A549 treated with Hydrocortisone at 1 μM for 4 hours (cell line): ENCODE measurements at places on chromosomes 7 and 10. TPM values are rescaled to one million over a fixed set of nuclear protein-coding genes. Genes with fewer than 3 reads are reported as not detected.

FKBP6 gene
- not detected in 5 replicates for total RNA-seq

AKR1C4 gene
- total RNA-seq = 0.10 to 0.32 TPM (median 0.30 TPM) in 5 replicates

OPN4 gene
- total RNA-seq = not detected in 5 replicates

EPDR1 gene
- total RNA-seq = 67.6 to 80.1 TPM (median 76.8 TPM) in 5 replicates

UPK3BL1 gene
- 10.5 to 16.8 TPM (median 13.0 TPM) in 5 replicates for total RNA-seq

FOXI2 gene
- not detected in 5 replicates for total RNA-seq

TLX1 gene
- total RNA-seq = not detected in 5 replicates

GRID2IP gene
- total RNA-seq = 0.02 TPM in 1 of 5 replicates, not detected in the others

OR2A42 gene
- not detected in 5 replicates for total RNA-seq

MRLN gene
- total RNA-seq = not detected in 5 replicates

R3HCC1L gene
- total RNA-seq = 13.5 to 15.6 TPM (median 13.7 TPM) in 5 replicates

HSPB1 gene
- total RNA-seq = 815 to 1,578 TPM (median 1,448 TPM) in 5 replicates

RBP3 gene
- not detected in 5 replicates for total RNA-seq

LRRTM3 gene
- not detected in 5 replicates for total RNA-seq

DNAJC30 gene
- total RNA-seq = 7.5 to 10.1 TPM (median 9.8 TPM) in 5 replicates

SLC16A12 gene
- 0.43 to 0.89 TPM (median 0.55 TPM) in 5 replicates for total RNA-seq

SPDYE16 gene
- total RNA-seq = not detected in 5 replicates

PAPOLB gene
- total RNA-seq = not detected in 5 replicates

STRIP2 gene
- 4.9 to 7.1 TPM (median 6.1 TPM) in 5 replicates for total RNA-seq

PIP gene
- total RNA-seq = 0.35 to 0.64 TPM in 2 of 5 replicates, not detected in the others

GALNT11 gene
- 21.3 to 25.4 TPM (median 23.2 TPM) in 5 replicates for total RNA-seq

ADO gene
- 17.3 to 21.9 TPM (median 20.8 TPM) in 5 replicates for total RNA-seq
